Effector CD4-positive, alpha-beta T cell (primary cell): ENCODE measurements at places on chromosomes 1 and 21.

DNA sequence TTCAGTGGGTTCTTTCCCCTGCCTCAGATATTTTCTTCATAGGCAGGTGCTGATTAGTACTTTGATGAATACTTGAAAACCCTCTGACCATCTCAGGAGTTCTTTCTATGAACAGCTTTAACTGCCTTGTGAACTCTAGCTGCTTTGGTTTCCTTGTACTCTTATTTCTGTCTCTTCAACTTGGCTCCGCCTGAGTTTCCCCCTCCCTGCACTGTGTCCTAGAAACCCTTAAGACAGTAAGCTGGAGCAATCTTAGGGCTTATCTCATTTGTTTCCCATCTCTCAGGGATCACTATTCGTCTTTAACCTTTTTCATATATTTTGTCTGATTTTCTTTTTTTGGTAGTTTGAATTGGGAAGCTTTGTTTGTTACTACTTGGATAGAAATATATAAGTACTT lies 99.1 kb downstream of the PKN2 start:
- no peak for DNase-seq

- no peak for DNase-seq
These were observed 44.6 kb upstream of the CNN3 start for GRCh38 chr1:94971491-94971924.

- no peak for DNase-seq
These were observed 11.4 kb upstream of the SPSB1 start for GRCh38 chr1:9281071-9281827.

- DNase-seq = no peak
These were observed 10.5 kb downstream of the MTX1 start for GRCh38 chr1:155218854-155219591.

DNA sequence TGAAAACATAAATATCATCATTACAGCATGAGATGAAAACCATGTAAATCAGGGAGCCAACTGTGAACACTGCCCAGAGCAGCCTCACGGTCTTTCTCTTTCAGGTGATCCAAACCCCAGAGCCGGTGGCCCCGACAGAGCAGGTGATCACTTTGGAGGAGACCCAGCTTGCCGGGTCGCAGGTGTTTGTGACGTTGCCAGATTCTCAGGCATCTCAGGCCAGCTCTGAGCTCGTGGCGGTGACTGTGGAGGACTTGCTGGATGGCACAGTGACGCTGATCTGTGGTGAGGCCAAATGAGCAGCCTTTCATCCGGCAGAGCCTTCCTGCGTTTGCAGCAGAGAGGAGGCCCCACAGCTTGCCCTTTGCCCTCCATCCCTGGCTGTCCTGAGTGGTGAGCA lies 37.2 kb upstream of the EPHA8 start:
- no peak for DNase-seq

- no peak for DNase-seq
These were observed 105.8 kb downstream of the GLIS1 start for GRCh38 chr1:53633073-53633704.

DNA sequence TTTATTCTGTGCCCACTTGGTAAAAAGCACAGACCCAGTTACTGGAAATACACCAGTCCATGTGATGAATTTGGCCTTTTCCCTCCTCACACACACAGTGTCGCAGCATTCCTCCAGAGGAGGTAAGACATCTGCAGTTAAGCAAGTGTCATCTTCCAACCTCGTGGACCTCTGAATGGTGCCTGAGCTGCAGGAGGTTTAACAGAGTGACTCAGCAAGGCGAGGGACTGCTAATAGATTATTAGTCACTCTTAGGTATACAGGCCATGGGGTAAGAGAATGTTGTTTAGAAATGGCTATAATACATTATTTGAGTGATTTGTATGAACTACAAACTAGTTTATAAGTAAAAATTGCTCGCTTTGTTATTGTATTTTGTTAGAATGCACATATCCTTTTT lies 8.6 kb upstream of the LRRC8B start:
- no peak for DNase-seq

GRCh38 chr1:43952731-43953346 lies 6.1 kb downstream of the IPO13 start:
- no peak for DNase-seq

GRCh38 chr1:17538428-17539117 lies 925 bp upstream of the ARHGEF10L start:
- no peak for DNase-seq

DNA sequence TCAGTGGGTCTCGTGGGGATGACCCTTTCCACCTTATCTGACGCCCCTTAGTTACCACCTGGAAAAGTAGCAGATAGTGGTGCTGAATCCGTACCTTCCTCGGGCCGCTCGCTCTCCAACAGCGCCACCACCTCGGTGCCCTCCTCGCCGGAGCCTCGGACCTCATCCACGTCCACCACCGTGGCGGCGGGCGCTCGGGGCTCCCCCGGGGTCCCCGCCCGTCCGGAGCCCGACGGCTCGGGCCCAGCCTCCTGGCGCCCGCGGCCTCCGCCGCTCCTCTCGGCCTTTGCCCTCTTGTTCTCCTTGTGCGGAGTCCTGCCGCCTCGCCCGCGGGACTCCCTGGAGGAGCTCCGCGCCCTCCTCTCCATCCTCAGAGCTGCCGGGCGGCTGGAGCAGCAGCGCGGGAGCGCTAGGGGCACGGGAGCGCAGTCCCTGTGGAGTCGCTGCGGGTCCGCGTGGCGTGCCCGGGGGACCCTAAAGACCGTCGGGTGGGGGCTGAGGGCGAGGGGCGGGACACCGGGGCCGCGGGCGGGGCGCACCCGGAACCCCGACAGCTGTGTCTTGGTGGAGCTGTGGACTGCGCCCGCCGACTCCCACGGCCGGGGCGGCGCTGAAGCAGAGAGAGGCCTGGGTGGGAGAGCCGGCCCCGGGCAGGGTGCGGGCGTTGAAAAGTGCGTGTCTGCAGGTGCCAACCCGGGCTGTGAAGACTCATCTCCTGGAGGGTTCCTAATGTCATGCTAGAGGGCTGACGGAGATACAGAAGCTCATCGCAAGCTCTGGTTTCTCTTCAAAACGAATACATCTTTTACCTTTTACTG lies at the start of gene NPHS2:
Gene NPHS2 (minus strand): TSS at position 452 of the 818 bp plus-strand sequence. CDS start 84 bp downstream, at position 368.
- no peak for DNase-seq

- DNase-seq = no peak
These were observed 1.7 kb upstream of the IKBKE start for GRCh38 chr1:206468571-206468970.

DNA sequence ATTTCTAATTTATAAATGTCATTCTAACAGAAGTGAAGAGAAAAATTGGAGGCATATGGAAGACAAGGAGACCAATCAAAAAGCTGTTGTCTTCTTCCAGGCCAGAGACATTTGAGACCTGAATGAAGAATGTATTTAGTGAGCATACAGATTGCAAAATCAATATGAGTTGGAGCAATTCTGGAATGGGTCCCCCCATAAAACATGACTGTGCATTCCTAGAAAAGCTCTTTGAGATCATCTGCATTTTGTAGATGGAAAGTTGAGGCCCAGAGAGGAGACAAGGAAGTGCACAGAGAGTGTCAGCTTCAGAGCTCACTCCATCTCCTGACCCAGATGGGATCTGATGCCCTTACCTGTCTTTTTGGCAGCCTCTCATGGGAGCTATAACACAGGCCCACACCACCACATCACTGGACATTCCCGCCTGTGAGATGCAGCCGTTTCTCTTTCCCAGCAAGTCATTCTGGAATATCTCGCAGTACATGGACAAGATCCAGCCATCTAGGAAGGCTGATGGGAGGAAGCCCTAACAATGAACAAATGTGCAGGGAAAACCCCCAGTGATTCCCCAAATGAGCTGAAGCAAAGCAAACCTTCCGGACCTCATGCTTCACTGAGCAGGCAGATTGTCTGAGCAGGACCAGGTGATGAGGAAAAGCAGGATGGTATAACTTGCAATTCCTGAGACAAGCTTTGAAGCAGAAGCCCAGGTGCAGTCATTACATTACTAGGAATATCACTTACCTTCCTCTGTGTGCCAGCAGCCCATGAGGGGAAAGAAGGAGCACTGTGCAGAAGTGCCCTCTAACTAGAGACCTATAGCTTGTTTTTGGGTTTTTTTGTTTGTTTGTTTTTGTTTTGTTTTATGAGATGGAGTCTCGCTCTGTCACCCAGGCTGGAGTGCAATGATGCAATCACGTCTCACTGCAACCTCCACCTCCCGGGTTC lies 445.6 kb downstream of the PLPP3 start:
- DNase-seq = no peak

GRCh38 chr1:190479516-190479915 lies 1.9 kb upstream of the BRINP3 start:
- no peak for DNase-seq

GRCh38 chr1:33454646-33455282 lies 17.7 kb upstream of the ZSCAN20 start:
- no peak for DNase-seq

DNA sequence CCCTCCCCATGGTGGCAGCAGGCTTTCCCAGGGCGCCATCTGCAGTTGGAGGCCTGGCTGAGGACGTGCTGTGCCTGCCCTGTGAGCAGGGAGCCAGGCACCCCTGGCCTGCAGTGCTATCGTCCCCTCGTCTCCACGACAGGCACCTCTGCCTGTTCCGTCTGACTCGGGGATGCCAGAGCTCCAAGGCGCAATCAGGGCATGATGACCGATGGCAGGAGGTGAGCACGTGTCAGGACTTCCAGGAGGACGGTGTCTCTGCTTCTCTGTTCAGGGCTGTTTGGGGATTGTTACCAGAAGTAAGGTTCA lies 125.2 kb downstream of the PCBP3 start:
- DNase-seq = no peak

DNA sequence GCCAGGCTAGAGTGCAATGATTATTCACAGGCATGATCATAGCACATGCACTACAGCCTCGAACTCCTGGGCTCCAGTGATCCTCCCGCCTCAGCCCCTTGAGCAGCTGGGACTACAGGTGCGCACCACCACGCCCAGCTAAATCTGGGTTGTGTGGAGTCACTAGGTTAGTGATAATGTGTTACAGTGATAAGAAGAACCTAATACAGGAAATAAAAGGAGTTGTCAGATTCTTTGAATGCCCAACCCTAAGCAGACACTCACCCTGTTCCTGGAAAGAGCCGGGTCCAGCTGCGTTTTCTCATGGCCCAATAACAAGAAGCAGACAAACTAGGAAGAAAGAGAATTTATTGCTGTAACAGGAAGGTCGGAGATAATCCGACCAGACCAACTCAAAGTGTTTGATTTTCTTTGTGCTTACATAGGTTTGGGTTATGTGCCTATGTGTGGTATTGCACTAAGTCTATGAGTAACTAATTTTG lies 8.8 kb downstream of the IFNGR2 start:
- DNase-seq = no peak

GRCh38 chr21:43985690-43986251 lies 26.3 kb upstream of the TRAPPC10 start:
- DNase-seq = no peak

GRCh38 chr21:25360593-25360992 lies 246.7 kb downstream of the MRPL39 start:
- no peak for DNase-seq

GRCh38 chr21:36509973-36510664 lies 30.2 kb upstream of the CLDN14 start:
- no peak for DNase-seq

- no peak for DNase-seq
These were observed 67.3 kb upstream of the AKT3 start for GRCh38 chr1:243917177-243917862.

- DNase-seq = no peak
These were observed 449.1 kb upstream of the KAZN start for GRCh38 chr1:14149431-14149830.

DNA sequence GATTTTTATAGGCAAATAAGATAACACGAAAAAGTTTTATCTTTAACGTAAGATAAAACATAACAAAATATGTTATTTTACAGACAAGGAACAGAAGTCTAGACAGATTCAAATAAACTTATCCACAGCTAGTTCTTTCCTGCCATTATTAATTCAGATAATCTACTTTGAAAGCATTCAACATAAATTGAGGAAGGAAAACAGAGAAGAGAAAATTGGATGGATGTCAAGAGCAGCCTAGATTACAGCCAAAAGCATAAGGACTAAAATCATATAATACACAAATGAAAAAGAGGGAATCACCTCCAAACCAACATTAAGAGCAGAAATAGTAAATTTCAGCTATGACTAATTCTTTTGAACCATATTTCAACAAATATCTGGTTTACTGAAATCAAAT lies 15.5 kb downstream of the TRIM33 start:
- no peak for DNase-seq

DNA sequence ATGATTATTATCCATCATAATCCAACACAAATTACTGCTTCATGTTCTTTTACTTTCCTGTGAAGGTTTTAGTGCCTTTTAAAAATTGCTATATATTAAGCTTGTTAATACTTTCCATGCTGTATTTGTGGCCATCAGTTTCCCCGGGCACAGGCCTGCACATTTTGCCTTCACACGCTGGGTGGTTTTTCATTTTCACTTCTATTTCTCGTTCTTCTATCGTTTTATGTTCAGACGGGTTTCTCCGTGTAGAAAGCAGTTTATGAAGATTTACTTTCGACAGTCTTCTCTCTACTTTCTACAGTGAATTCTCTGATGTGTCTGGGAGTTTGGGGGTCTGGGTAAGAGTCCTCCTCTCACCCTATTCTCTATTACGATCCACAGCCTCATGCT lies 9.5 kb downstream of the RUNX3 start:
- DNase-seq = no peak

GRCh38 chr21:18630446-18630845 lies 226.9 kb upstream of the TMPRSS15 start:
- DNase-seq = no peak

GRCh38 chr1:10709646-10710045 lies 86.8 kb downstream of the CASZ1 start:
- no peak for DNase-seq

DNA sequence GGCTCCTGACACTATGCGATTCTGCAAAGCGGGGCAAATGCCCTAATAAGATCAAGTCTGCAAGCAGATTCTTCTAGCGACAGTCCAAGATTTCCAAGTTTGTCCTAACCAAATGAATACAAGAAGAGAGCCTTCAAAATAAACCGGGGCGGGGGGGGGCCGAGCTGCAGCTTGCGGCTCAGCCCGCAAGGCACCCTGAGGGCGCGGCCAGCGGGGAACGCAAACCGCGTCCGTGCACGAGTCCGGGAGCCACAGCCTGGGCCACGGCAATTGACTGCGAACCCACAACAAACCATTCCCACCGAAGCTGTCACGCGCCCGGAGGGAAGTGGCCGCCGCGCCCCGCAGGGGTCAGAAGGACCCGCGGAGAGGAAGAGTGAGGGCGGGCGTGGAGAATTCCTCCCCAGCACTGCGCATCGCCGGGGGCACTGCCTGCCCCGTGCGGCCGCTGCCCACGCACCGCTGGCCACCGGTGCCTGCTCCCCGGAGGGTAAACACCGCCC lies 687 bp downstream of the TGFBR3 start:
- DNase-seq = no peak

- DNase-seq = no peak
These were observed 520.8 kb upstream of the ADAMTS5 start for GRCh38 chr21:27487676-27488075.

- DNase-seq = no peak
These were observed 1143.6 kb upstream of the ADGRL2 start for GRCh38 chr1:80657044-80657643.

DNA sequence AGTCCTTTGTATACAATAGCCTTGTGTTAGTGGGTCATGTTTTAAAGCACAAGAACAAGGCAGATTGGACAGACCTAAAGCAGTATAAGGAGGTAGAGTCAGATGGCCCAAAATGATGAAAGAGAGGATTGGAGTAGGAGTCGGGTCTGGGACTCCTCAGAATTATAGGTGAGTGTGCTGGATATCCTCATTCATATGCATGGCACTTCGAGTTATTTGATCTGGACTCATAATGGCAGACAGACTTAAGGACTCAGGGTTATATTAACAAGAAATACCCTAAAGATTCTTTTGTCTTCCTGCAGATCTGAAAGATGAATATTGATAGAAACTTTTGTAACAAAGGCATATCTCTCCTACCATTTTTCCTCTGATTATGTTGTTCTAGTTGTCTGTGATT lies 92.7 kb downstream of the GABPA start:
- DNase-seq = no peak

- DNase-seq = no peak
These were observed 105.7 kb downstream of the PRDM16 start for GRCh38 chr1:3174487-3175247.
